NCI-H1436 (cell line): ENCODE measurements at places on chromosomes 5 and 9.
A peak's percentile ranks its signal among the peaks of the same experiment; 100 is the strongest.

GRCh38 chr5:174251305-174252000 lies 205.9 kb downstream of the NSG2 start:
- no peak for DNase-seq

DNA sequence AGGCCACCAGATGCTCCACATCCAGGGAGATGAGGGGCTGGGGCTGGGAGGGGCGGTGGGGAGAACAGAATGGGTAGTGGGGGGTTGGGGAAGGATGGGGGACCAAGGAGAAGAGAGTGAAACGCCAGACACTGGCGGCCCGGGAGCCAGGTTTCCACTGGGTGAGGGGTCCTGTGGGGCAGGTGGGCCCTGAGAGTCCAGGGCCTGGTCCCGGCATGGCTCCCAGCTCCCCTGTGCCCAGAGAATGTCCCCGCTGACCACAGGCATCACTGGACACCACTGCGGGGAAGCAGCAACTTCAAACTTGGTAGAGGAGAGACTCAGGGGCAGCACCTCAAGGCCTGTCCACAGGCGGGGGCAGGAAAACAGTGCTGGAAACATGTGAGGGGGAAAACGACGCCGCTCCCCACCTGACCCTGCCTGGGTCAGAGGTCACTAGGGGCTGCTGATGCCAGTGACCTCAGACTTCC lies 13.2 kb downstream of the NINJ1 start:
- no peak for DNase-seq

DNA sequence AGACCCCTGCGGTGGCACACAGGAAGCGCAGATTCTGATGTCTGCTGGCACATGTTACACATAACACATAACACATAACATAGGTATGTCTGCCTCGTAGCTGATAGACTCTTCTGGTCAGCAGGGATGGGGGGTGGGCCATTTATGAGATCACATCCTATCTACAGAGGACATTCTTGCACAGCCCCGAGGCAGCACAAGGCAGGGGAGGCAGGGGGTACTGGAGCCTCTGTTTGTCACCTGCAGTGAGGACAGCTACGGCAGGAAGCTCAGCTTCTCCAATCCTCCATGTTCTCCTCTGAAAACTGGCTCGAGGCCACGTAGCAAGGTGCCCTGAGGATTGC lies 16.7 kb upstream of the MED10 start:
- no peak for DNase-seq

DNA sequence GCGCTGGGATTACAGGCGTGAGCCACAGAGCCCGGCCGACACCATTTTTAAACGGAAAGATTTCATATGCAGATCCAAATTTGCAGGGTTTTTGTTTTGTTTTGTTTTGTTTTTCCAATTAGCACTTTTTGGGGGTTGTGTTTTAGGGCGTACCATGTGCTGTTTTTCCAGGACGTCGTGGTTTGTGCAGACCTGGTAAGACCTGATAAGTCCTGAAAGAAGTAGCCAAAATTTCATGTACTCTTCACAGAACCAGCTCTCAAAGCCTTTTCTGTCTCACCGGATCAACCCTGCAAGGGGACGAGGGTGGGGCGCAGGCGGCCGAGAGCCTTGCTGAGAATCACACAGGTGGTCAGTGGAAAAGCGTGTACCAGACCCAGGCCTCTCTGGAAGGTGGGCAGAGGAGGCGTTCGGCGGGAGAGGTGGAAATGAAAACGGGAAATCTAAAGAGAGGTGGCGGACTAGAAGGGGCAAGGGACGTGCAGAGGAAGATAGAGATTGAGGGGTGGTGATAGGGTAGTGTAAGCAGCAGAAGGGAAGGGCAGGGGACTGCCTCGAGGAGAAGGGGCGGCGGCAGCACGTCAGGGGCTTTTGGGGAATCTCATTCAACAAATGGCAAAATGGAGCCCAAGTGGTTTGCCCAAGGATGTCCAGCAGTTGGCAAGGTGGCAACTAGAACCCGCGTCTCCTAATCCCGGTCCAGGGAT lies 1.1 kb upstream of the FAF2 start:
- no peak for DNase-seq

- no peak for DNase-seq
Measured at GRCh38 chr9:70499621-70500020, 85.2 kb upstream of the KLF9 start.

DNA sequence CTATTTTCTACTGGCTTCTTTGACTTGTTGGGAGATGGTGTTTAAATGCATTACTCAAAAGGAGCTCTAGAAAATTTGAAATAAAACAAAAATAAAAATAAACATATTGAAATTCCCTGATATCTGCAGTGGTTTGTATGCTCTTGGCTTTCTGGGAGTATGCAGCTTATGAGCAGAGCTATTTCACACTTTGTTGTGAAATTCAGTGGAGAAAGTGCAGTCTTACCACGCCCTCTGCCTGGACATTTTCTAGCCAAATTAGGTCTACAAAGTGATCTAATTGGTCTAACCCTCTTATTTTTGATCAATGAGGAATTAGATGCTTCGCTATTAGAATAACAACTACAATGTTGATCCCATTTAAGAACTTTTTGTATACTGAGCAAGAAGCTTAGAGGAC lies 66.8 kb downstream of the INSYN2B start:
- DNase-seq, result no peak

DNA sequence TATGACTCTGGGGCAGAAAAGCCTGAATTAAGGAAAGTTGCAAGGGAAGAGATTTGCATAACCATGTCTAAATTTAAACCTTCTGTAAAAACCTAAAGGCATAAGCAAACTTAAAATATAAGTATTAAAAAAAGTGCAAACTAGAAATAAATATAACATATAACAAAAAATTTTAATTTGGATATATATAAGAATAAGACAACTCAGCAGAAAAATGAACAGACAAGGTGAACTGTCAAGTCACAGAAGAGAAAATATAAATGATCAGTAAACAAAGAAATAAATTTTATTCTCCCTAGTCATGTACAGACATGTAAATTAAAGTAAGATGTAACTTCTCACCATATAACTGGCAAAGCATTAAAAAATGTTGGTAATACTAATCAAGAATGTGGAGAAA lies 37.0 kb downstream of the C5orf22 start:
- no peak for DNase-seq

DNA sequence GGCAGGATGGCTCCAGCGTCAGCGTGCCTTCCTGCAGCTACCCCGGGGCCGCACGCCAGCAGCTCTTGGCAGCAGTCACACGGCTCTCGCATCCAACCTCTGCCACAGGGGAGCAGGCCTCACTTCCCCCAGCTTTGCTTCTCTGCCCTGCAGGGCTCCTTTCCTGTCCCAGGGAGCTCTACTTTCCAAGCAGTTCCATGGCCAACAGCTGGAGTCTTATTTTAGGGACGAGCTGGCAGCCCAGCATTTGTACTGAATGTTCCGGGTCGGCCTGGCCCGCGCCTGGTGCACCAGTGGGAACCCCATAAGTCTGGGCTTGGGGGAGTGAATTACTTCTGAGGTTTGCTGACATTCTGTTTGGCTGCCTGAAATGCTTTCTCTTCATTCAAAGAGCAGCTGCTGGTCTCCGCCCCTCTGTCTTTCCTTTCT lies 34.6 kb downstream of the GADD45G start:
- no peak for DNase-seq

DNA sequence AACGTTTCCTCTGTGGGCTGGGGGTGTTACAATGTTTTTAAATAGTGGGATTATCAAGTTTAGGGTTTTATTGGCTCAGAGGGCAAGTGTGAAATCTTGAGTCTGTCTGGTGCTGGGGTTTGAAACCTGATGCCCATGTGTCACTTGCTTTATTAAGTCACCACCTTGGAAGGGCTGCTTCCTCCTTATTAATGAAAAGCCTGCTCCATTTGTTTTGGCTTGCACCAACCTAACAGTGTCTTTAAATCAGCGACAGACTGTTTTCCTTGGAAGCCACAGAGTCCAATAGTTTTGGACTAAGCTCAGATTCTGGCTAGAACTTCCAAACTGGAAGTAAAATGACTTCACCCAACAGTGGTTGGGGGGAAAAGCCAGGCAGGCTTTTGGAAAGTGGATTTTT lies 10.7 kb upstream of the PALM2AKAP2 start:
- DNase-seq, result no peak

GRCh38 chr5:116440457-116441001 lies 134.1 kb downstream of the SEMA6A start:
- DNase-seq, result no peak

DNA sequence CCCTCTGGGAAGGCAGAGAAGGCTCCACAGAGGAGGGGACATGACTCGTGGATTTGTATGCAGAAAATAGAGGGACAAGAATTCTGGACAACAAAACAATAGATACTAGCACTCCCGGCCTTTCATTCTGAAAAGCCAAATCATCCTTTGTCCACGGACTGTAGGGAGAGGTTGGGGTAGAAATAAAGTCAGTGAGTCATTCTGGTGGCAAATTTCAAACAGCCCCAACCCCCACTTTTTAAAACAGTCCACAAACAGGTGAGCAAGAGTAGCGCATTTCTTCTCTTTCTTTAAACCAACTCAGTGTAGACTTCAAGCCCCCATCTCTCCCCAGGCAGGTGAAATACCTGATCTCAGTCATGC lies 56.1 kb downstream of the PTPDC1 start:
- DNase-seq, result no peak

DNA sequence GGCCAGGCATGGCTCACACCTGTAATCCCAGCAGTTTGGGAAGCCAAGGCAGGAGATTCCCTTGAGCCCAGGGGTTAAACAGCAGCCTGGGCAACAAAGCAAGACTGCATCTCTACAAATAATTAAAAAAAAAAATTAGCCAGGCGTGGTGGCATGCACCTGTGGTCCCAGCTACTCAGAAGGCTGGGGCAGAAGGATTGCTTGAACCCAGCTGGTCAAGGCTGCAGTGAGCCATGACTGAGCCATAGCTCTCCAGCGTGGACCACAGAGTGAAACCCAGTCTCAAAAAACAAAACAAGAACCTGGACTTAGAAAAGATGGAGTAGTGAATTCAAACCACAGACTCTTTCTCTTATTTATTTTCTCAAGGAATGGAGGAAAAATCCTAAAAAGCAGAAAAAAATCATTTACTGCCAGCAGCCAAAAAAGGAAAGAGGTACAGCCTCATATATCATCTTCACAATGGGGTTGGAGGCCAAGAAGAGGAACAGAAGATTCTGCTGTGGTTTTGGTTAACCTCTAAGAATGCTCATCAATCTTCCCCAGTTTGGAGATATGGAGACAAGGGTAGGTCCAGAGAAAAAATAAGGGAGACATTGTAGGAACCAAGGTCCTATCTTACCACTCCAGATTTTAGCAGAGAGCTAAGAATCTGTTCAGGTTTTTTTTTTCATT lies 40.0 kb upstream of the MYO10 start:
- DNase-seq, result no peak

DNA sequence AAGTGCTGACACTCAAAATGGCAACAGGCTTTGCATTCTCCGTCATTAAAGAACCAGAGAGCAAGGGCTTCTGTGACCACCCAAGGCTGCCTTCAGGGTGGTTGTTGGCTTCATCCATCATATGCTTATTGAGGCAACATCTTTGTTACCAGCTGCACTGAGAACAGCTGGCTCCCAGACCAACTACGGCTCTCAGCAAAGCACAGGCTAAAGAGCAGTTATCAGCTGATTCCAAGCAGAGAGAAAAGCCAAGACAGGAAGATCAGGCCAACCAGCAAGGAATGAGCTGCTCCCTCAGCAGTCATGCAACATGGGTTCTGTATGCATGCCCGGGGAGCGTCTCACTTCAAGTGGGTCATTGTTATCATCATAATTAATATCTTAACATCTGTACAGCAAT lies 358.9 kb downstream of the ACTL7B start:
- DNase-seq, result no peak

GRCh38 chr5:135248801-135249231 lies 150.2 kb downstream of the MACROH2A1 start:
- no peak for DNase-seq

GRCh38 chr9:70117835-70118319 lies 74.2 kb downstream of the MAMDC2 start:
- DNase-seq, result no peak

GRCh38 chr9:109421026-109421970 lies 76.8 kb downstream of the PTPN3 start:
- DNase-seq, result no peak

DNA sequence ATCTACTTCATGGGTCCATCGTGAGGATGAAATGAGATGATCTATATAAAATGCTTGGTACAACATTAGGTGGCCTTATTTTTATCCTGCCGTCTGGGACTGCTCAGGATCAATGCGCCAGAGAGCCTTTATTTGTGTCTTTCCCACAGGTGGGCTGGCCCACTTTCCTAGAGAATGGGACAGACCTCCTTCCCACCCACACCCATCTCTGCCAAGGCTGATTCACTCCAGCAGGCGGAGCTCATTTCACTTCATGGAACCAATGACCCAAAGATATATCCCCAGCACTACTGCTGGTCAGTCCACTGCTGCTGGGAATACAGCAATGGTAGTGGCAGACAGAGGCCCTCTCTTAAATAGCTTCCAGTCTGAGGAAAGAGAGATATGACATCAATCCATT lies 35.7 kb downstream of the TGFBI start:
- no peak for DNase-seq

- no peak for DNase-seq
Measured at GRCh38 chr5:135349886-135350285, 49.1 kb downstream of the MACROH2A1 start.

DNA sequence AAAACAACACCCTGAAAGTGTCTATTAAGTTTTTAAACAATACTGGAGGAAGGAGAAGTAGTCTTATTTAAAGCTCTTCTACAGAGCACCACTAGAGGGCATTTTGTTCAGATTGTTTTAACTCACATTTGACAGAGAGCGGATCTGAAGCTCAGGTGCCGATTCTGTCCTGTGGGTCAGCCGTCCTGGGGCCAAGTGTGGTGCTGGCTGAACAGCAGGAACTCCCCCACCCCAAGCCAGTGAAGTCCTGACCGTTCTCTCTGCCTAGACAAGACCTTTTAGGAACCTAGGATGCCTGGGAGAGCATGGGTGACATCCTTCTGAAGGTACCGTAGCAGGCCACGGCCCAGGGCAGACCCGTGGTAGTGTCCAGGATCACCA lies 3.9 kb downstream of the EXOC3 start:
- peak; percentile 28 for DNase-seq

GRCh38 chr5:165477546-165477945 lies 1972.1 kb downstream of the MAT2B start:
- DNase-seq, result no peak

GRCh38 chr9:15200111-15200510 lies 106.9 kb downstream of the TTC39B start:
- no peak for DNase-seq

DNA sequence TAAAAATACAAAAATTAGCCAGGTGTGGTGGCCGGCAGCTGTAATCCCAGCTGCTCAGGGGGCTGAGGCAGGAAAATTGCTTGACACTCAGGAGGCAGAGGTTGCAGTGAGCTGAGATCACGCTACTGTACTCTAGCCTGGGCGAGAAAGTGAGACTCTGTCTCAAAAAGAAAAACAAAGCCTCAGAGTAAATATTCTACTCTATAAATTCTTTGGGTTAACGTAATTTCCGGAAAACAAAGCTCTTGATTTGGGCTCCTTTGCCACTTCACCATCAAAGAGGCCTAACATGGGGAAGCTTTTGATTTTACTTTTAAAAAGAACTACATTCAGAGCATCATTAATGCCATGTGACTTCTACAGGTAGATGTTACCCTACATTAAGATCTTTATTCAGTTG lies 103.1 kb downstream of the SERINC5 start:
- DNase-seq, result no peak

- no peak for DNase-seq
Measured at GRCh38 chr5:173984218-173984617, 4.8 kb upstream of the C5orf47 start.

- peak; percentile 36 for DNase-seq
Measured at GRCh38 chr5:158560170-158560569, 539.5 kb downstream of the EBF1 start.

- no peak for DNase-seq
Measured at GRCh38 chr9:93576258-93577077, at the start of gene PHF2. PHF2 (plus strand) TSS chr9:93576584; CDS start chr9:93576774, 190 bp downstream.

- no peak for DNase-seq
Measured at GRCh38 chr5:179217356-179217755, 127.9 kb downstream of the ADAMTS2 start.
